NCI-H2081 treated with DMSO at 0.1 percent for 48 hours (cell line): ENCODE measurements at places on chromosomes 1 and 21.

- no peak for DNase-seq
These were observed 52.1 kb upstream of the KANK4 start for GRCh38 chr1:62371375-62371774.

DNA sequence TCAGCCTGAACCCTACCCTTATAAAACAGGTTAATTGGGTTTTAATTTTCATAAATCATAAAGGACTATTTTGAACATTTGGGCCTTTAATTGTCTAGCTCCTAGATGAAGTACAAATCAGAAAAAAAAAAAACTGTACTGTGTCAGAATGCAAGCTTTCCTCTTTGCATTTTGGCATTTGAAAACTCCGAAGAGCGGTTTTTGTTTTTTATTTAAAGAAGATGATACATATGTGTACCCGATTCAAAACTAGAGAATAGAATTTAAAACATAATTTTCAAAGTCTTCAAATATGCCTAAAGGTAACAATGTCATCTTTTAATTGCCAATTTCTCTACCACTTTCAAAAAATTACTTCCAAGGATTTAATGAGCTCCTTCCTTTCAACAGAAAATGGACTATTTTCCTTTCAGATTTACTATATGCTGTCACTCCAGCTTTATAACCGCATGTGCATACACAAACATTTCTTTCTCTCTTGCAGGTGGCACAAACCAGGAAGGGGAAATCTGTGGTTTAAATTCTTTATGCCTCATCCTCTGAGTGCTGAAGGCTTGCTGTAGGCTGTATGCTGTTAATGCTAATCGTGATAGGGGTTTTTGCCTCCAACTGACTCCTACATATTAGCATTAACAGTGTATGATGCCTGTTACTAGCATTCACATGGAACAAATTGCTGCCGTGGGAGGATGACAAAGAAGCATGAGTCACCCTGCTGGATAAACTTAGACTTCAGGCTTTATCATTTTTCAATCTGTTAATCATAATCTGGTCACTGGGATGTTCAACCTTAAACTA is 33.7 kb downstream of the MRPL39 start:
- no peak for DNase-seq

GRCh38 chr1:112849425-112850033 is 106.5 kb downstream of the SLC16A1 start:
- DNase-seq, result no peak

GRCh38 chr1:9730096-9730901 is 78.8 kb downstream of the PIK3CD start:
- DNase-seq, result no peak
